ENCODE measurements at places on chromosomes 2 and 18.

GRCh38 chr2:43426305-43427031 lies 169.4 kb downstream of the THADA start:
- peak; percentile 93 for DNase-seq

- DNase-seq, result peak; percentile 88
Measured at GRCh38 chr2:75064691-75065396, 106.4 kb downstream of the POLE4 start.

- peak; percentile 61 for DNase-seq
Measured at GRCh38 chr2:168948621-168949212, 47.6 kb downstream of the G6PC2 start.

DNA sequence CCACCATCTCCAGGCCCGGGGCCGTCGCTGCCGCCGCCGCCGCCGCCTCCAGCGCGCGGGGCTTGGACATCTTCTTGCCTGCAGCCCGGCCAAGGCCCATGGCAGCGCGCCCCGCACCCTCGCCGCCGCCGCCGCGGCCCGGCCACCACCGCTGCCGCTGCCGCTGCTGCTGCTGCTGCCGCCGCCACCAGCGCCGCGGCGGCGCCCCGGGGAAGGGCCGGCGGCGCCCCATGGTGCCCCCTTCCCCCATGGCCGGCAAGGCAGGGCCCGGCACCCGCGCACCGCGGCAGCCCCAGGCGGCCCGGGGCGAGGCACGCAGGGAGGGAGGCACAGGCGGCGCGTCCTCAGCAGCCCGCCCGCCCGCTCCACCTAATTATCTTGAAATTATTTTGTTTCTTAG lies 3057.4 kb downstream of the RPIA start:
- no peak for DNase-seq

DNA sequence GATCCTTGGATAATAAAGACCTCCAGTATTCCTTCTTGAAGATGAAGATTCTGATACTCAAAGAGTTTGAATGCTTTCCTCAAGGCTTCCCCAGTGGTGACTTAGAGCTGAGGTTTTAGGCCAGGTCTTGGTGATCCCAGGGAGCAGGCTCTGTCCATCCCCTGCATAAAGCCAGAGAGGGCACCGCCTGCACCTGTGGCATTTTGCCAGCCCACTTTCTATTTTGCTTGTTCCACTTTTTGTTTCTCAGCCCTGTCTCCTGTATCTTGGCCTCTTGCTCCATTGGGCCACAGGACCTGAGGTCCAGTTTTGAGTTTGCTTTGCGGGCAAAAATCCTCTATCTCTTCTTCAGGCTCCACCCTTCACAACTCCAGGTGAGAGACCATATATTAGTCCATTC lies 6.7 kb upstream of the SCYGR1 start:
- DNase-seq, result no peak

DNA sequence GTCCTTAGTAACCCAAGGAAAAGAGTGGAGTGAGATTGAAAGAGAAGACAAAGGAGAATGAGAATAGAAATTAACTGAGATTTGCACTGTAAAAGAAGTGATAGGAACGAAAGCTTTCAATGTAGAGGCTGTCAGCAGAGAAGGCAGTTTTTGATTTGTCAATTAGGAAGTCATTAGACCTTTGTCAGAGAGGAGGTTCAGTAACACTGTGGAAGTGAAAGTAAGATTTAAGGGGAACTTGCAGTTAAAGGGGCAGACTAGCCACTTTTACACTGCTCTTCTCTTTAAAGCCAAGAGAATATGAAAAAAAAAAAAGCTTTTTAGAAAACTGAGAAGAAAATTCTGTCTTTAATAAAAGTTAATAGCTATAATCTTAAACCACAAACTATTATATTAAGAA lies 11.5 kb upstream of the KYNU start:
- DNase-seq, result peak; percentile 87

DNA sequence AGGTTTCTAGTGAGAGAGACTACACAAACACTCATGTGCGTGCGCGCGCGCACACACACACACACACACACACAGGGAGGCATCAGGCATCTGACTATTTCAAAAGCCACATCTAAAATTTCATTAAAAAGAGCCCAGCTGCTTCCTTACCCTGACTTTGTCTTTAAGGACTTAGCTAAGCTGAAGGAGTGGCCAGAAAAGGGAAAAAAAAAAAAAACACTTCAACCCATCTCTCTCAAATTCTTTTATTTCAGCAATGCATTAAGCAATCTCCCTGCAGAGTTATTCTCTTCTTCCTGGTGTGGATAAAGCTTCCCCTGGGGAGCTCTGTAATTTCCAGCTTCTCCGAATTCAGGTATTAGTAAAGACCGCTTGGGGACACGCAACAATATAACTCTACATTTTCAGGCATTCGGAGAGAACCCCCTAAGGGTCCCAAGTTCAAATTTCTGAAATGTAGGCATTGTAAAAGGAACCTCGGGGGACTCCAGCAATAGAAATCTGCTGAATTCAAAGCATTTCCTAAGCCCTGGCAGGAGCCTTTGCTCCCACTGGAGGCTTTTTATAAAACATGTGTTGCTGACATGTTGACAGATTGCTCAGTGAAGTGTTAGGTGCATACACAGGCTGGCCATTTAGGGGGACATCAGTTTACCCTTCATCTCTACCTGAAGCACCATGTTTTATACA lies 67.0 kb downstream of the ZNF521 start:
- no peak for DNase-seq

- no peak for DNase-seq
Measured at GRCh38 chr2:191358325-191359025, 113.3 kb downstream of the MYO1B start.

DNA sequence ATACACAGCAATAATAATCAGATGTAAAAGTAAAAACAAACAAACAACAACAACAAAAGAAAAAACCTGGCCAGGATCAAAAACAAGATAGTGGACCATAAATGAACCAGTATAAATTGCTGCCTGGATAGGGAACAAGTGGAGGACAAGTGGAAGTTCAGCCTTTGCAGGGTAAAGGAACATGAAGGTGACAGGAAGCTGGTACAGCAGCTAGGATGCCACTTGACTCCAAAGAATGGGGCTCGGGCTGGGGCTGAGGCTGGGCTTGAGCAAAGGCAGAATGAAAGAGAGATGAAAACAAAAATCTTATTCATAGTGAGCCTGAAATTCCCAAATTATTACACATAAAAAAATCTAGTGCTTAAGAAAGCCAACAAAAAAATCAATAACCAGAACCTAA lies 146.5 kb downstream of the CDH2 start:
- no peak for DNase-seq

GRCh38 chr18:6115710-6116109 lies 220.4 kb upstream of the TMEM200C start:
- DNase-seq, result no peak

Data from Karpas-422 (cell line).